ENCODE measurements at places on chromosomes 2 and 18.

GRCh38 chr2:177992992-177993391 lies 79.6 kb downstream of the PDE11A start:
- no peak for DNase-seq

DNA sequence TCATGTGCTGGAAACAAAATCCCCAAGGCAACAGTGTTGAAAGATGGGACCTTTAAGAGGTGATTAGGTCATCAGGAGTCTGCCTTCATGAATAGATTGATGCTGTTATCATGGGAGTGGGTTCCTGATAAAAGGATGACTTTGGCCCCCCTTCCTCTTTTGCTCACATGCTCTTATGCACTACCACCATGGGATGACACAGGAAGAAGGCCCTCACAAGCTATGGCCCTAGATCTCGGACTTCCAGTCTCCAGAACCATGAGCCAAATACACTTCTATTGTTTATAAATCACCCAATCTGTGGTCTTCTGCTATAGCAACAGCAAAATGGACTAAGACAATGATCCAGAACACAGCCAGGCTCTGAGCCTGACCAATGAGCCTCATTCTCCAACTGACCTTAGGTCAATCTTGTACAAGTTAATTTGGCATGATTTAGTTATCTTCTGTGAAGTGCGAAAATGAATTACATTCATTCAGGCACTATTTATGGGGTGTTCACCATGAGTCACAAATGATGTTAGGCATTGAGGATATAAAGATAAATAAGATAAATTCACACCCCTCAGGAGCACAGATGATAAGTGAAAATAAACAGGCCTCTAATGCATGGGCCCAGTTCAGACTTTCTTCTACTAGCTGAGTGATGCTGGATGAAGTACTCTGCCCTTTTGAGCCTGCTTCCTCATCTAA lies 37.7 kb upstream of the NT5C1B start:
- no peak for DNase-seq

GRCh38 chr18:68676913-68677312 lies 38.0 kb downstream of the TMX3 start:
- DNase-seq, result no peak

- DNase-seq, result no peak
These were observed 16.2 kb downstream of the SERPINB4 start for GRCh38 chr18:63627819-63628218.

GRCh38 chr2:197920088-197920487 lies 115.7 kb downstream of the PLCL1 start:
- DNase-seq, result no peak

DNA sequence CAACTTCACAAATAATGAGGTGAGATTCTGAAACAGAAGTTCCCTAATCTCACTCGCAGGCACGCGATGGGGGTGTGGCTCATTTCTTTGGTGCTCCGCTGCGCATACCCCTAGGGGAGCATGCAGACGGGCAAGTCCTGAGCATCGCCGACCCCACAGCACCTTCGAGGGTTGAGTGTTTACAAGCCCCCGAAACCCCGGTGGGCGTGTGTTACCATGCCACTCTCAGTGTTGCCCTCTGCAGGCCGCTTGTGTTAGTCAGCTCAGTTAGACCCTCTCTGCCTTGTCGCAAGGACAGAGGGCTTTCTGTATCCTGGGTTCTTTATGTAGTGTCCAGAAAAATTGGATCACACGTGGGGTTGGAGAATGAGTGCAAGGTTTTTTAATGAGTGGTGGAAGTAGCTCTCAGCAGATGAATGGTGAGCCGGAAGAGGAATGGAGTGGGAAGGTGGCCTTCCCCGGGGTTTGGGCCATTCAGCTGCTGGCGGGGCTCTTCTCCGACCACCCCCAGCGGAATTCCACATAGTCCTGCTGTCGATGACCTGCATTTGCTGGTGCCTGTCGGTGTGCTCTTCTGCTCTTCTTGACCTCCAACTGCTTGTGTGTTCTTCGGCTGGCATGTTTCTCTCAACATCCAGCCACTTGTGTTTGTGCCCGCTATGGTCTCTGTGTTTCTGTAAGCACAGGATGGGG lies 191.3 kb downstream of the RPRM start:
- no peak for DNase-seq

GRCh38 chr2:62163834-62164233 lies 32.1 kb upstream of the B3GNT2 start:
- DNase-seq, result no peak

- no peak for DNase-seq
These were observed 99.6 kb upstream of the CDH7 start for GRCh38 chr18:65651192-65651591.

- no peak for DNase-seq
These were observed 351.6 kb downstream of the MYCN start for GRCh38 chr2:16291731-16292550.

- DNase-seq, result no peak
These were observed 458.7 kb upstream of the ID2 start for GRCh38 chr2:8222979-8223694.

DNA sequence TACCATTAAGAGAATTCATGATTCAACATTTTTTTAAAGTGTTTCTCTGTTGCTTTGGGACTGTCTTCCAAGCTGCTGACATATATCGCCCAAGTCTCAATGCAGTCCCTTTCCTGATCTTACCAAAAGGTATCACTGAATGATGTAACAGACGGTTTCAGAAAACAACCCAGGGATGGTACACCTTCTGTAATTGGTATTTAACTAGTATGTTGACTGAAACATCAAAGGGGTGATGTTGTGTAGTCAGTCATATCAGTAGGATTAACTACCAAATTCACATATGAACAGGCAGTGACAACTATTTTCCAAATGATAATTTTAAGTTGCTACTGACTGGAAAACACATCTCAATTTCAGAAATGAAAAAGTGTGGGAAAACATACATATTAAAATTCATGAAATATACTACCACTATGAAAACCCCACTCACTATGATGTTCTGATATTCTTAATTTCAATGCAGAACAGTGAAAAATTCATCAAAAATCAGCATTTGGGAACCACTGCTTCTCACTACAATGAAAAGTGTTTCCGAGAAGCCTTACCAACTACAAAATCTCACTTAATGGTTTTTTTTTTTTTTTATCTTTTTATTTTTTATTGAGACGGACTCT lies 59.8 kb downstream of the MEMO1 start:
- no peak for DNase-seq

DNA sequence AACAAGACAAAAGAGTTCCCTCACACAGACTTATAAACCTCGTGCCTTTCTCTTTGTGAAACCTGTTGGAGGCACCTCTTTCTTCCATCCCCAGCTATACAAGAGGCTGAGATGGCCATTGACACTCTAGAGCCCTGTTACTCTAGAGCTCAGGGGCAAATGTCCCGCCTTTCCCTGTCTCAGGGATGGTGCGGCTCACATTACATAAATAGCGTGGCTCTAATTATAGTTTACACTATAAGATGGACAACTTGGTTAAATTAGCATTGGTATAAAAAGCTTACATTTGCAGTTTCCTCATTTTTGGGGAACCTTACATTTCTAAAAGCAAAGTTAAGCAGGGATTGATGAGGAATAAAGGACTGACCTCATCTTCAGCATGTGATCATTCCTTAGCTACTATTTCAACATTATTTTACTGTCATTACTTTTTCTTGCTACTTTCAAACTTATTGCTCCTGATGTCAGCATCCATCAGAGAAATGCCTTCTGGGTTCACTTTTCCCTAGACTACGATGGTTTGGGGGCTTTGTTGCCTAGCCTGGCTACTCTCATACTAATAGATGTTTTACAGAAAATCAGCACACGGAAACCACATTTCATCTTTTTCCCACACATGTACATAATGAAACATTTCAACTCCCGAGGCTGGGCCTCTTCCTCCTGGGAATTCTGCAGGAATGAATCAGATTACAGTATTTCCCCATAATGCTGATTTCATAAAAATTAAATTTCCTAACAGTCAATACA lies 40.4 kb downstream of the FTCDNL1 start:
- no peak for DNase-seq

DNA sequence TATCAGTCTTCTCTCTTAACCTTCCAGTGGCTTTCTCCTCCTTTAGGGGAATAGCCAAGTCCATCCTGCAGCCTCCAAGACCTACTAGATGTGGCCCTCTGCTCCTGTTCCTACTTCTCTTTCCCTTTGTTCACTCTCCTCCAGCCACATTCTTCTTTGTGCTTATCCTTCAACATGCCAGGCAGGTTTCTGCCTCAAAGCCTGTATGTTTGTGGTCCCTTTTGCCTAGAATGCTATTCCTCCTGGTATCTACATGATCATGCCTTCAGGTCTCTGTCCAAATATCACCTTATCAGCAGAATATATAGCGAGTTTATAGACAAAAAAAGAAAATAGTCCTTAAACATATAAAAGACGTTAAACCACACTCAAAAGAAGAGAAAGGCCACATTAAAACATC lies 5.5 kb downstream of the LYG2 start:
- no peak for DNase-seq

DNA sequence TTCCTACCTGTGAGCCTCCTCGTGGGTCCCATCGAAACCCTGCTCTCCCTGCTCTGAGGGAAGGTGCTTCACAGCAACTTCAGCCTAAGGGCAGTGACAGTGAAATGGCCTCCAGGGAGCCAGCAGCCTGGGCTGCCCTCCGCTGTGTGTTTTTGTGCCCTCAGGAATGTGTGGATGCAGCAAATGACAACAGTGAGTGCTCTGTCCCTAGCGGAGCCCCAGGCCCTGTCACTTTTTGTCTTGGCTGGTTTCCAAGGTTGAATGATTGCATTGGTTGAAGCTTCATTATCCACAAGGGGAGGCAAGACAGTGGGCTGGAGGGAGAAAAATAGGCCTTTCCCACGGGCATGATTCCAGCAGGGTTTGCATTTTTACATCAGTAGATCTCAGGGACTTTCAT lies 42.9 kb downstream of the STON1 start:
- no peak for DNase-seq

DNA sequence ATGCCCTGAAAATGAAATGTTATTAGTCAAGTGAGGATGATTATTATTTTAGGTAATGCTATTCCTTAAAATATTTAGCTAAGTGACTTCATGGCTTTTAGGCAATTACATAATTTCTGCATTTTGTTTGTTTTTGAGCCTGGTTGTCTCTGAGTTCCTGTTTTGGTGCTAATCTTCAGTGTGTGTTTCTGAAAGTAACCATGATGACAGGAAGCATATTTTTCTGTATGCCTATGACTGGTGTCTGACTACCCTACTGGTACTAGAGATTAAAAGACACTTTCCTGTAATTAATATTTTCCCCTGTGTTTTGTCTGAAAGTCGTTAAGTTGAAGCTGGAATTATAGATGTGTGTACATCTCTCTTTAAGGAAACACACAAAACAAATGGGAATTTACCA lies 295.0 kb upstream of the SPRED2 start:
- DNase-seq, result no peak

DNA sequence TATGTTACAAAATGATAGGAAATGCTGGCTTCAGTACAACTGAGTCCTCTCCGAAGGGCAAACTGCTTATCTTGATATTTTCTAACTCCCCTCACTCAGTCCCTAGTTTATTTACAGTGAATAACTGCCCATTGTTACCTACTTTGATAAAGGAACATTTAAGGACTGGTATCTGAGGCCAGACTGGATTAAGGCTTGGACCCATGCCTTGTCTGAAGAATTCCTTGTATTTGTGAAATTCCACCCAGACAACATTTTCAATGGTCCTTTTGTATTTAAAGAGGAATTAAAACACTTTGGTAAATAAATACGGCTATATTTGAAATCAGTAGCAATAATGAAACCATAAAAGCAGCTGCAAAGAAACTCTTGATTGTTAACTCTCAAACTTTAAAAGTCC lies 58.3 kb downstream of the PELI1 start:
- DNase-seq, result no peak

- DNase-seq, result no peak
These were observed 310.3 kb downstream of the GULP1 start for GRCh38 chr2:188601927-188602326.

- no peak for DNase-seq
These were observed 141.1 kb downstream of the DCC start for GRCh38 chr18:52481116-52481515.

- no peak for DNase-seq
These were observed 201.2 kb downstream of the CTIF start for GRCh38 chr18:48740068-48740440.

DNA sequence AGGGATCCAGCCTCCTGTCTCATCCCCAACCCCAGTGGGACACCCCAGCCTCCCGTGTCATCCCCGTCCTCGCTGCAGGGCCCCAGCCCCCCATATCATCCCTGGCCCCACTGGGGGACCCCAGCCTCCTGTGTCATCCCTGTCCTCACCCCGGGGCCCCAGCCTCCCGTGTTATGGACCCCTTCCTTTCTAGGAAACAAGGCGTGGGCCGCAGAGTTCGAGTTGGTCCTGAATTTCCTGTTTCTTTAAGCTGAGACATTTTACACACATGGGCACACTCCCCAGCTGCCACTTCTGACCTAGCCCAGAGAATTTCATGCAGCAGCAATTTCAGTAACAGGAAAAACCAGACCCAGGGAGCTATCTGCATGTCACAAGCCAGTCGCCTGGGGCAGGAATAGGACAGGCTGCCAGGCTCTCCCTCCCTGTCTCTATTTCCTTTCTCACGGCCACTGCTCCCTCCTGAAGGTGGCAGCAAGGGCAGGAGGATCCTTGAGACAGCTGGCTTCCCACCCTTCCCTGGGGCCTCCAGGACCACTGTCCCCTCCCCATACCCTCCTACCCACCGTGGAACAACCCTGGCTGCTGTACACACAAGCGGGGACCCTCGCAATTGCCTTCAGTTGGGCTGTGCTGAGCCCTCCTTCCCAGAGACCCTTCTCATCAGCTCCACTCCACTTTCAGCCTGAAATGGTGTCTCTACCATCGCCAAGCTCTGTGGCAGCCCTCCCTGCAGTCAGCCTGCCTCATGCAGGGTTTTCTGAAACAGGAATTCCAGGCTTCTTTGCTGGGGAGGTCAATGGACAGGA lies 141.9 kb upstream of the ID2 start:
- DNase-seq, result no peak

GRCh38 chr2:237022533-237022932 lies 63.2 kb upstream of the COPS8 start:
- no peak for DNase-seq

DNA sequence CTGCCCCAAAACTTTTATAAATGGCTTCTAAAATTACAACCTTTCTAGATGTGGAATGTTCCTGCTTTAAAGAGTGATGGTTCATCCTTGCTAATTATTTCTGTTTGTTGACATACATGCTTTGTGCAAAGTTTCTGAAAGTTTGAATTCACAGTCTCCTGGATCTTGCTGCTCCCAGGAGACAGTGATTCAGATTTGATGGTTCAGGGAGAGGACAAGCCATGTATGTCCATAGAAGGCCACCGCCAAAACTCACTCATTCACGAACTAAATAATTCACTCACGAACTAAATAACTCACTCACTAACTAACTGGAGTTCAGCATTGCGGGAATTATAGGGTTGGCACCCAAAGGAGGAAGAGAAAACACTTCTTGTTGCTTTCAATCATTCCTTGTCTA lies 416.5 kb upstream of the ZEB2 start:
- no peak for DNase-seq

DNA sequence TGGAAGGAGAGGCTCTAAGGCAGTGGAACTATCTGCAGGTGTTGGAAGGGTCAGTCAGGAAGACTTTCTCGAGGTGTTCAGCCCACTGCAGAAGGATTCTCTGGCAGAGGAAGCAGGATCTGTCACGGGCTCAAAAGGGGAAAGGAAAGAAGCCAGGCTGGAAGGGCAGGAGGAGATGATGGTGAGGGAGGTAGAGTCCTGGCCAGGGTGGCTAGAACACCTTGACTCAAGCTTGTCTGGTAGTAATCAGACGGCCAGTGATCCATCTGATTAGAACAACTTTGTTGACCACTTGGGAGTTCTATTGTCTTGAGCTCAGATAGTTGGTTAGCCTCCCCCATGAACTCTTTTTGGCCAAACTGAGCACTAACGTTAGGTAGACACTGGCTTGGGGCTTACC lies 9.7 kb upstream of the ATOH8 start:
- DNase-seq, result no peak

Data from T-helper 2 cell (primary cell).